Activated CD4-positive, alpha-beta T cell treated with anti-CD3 and anti-CD28 coated beads, Interleukin-10, Interleukin-2, amounts not matched to agents 100 ng/mL and 50 ng/mL, durations not matched to agents 16 hours and 8 hours (primary cell): ENCODE measurements at places on chromosomes 2 and 18.
A peak's percentile ranks its signal among the peaks of the same experiment; 100 is the strongest.

DNA sequence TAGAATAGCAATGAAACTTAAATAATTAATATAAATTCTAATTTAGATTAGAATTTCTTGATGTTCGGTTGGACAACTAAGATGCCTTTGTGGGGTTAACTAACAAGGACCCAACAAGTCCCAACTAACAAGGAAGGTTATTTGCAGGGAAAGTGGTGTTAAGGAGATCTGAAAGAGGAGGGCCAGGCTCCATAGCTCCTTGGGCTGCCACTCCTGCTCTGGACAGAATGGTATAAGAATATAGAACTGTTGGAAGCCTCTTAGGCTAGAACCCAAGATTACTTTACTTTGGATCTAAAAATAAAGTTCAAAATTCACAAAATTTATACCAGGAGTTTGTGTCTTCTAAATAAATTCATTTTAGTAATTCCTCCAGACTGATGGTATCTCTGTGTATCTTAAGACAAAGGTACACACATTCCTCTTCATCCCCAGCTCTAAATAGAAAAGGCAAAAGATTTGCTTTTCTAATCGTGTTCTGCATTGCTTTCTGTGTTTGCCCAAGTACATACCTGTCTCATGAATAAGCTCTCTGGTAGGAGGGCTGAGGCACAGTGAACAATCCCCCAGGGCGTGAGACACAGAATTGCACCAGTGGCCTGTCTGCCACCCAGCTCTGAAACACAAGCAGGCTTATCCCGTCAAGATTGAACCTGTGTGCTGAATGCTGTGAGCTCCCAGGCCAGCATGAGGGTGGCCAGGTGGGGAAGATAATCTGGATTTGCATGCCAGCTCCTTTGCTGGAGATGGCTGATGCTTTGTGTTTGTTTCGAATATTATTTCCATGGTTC is 176.0 kb downstream of the ACKR3 start:
- DNase-seq = no peak

- no peak for DNase-seq
These were observed 450.4 kb upstream of the TCF4 start for GRCh38 chr18:56038171-56039030.

DNA sequence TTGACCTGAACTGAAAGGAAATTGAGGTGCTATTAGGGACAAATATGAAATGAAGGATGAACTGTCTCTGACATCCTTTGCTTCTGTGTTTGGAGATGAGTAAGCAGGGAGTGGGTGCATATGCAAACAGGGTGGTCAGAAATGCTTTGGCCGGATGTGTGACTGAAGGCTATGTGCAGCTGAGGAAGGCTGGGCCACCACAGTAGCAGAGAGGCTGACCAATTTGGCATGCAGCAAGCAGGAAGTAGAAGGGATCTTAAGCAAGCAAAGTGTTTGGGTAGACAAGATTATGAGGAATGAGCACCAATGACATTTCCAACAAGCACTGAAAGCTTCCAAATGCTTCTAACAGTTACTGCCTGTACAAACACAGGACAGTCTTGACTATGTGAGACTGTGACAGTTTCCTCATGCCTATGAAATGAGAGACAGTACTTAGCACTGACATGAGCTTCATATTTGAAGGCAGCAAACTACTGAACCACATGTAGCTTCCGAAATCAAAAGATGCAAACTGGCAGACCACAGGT is 3.3 kb upstream of the ACTR3 start:
- DNase-seq = peak; percentile 92

GRCh38 chr2:193549661-193550060 is 1354.9 kb upstream of the TMEFF2 start:
- no peak for DNase-seq

DNA sequence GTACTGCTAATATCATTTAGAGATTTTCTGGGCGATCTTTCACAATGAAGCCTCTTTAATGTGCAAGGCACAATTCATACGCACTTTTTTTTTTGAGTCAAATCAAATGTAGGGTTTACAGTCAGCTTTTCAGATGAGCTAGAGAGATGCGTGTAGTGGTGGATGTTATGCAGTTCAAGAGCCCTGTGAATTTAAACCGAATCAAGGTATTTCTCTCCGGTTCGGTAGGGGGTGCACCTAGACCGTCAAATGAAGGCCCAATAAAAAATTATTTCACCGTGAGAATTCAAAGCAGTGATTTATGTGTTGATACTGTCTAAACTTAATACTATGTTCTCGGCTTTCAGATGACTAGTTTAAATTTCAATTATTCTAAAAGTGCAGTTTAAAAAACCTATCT is 1.1 kb downstream of the PTH2R start:
- DNase-seq = peak; percentile 45

- DNase-seq = peak; percentile 55
These were observed 47.0 kb downstream of the UGP2 start for GRCh38 chr2:63888490-63889402.

DNA sequence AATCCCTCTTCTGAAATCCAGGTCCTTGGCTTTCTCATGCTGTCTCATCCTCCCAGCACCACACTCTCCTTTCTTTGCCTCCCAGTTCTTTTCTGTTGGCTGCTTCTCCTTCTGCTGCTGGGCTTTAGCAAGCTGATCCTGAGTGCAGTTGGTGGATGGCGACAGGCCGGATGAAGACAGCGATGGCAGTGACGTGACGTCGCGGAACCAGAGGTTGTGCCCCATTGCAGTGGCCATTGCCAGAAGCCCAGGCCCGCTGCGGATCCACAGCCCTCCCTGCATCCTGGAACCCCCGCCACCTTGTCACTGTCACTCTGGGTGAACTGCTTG is 75.2 kb downstream of the EIPR1 start:
- DNase-seq = no peak

- no peak for DNase-seq
These were observed 844.9 kb upstream of the CRIM1 start for GRCh38 chr2:35510636-35511035.

GRCh38 chr18:63258749-63259566 is 60.6 kb downstream of the BCL2 start:
- DNase-seq = no peak

- DNase-seq = no peak
These were observed at the start of gene RAB31 for GRCh38 chr18:9708057-9708433. TSS of gene RAB31 (plus strand) at chr18:9708301. CDS start at chr18:9708406, 105 bp downstream.

DNA sequence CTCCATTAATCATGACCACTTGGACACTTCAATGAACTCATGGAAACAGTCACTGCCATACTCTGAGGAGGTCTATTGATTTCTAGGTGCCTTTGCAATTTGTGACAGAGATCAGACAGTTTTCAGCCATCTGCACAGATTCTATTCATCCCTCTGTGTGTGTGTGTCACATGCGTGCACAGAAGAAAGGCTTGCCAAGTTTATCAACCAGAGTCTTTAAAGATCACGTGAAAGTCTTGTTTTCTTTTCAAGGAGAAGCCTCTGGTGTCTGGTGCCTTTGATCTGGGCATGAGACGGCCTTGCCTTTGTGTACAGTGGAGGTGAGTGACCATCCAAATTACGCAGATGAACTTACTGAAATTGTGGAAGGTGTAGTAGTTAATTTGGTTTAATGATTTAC is 164.2 kb downstream of the VAPA start:
- DNase-seq = no peak

- no peak for DNase-seq
These were observed 18.5 kb upstream of the FHOD3 start for GRCh38 chr18:36279001-36279400.

- no peak for DNase-seq
These were observed 78.3 kb downstream of the SMAD7 start for GRCh38 chr18:48872234-48873145.

GRCh38 chr2:1742681-1743395 is 1.5 kb downstream of the PXDN start:
- peak; percentile 3 for DNase-seq

DNA sequence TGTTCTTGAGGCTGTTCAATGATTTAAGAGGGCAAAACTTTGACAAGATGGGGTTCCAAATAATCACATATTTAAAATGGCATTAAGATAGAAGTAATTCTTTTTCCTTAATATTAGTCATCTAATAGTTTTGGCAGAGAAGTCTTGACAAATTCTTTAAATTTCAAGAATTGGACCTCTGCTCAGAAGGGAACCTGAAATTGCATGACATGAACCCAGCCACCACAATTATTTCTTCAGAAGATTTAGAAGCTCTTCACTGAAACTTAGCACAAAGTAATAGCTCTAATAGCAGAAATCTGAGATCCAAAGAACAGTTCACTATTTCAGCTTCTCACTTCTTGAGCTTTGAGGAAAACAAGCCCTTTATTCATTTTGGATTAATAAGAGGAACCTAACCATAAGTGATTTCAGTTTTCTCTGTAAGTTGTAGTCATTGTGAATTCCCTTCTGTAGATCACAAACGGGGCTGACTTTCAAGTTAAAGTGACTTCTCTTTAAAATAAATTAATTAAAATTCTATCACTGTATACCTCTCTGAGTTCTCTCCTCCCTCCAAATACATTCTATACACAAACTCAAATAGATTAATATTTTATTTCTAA is 100.6 kb upstream of the ITGA4 start:
- no peak for DNase-seq

- no peak for DNase-seq
These were observed 22.2 kb upstream of the EPC2 start for GRCh38 chr2:148622366-148622765.

DNA sequence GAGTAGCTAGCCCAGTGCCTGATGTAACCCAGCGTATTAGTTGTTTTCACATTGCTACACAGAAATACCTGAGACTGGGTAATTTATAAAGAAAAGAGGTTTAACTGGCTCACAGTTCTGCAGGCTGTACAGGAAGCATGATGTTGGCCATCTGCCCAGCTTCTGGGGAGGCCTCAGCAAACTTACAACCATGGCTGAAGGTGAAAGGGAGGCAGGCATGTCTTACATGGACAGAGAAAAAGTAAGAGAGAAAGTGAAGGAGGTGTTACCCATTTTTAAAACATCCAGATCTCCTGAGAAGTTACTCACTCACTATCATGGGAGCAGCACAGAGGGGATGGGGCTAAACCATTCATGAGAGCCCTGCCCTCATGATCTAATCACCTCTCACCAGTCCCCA is 6.1 kb upstream of the CYRIA start:
- DNase-seq = no peak

DNA sequence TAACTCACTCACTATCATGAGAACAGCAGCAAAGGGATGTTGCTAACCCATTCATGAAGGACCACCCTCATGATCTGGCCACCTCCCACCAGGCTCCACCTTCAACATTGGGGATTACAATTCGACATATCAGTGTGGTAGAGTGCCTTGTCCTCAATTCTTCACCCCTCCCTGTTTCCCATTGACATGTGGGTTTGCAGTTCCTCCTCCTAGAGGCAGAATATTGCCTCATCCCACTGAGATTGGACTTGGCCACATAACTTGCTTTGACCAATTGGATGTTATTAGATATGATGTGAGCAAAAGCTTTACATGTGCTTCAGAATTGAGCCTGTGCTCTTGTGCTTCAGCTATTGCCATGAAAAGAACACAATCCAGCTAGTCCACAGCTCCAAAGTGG is 217.0 kb upstream of the CXCR4 start:
- DNase-seq = no peak
